ENCODE measurements at places on chromosomes 6 and 20.

DNA sequence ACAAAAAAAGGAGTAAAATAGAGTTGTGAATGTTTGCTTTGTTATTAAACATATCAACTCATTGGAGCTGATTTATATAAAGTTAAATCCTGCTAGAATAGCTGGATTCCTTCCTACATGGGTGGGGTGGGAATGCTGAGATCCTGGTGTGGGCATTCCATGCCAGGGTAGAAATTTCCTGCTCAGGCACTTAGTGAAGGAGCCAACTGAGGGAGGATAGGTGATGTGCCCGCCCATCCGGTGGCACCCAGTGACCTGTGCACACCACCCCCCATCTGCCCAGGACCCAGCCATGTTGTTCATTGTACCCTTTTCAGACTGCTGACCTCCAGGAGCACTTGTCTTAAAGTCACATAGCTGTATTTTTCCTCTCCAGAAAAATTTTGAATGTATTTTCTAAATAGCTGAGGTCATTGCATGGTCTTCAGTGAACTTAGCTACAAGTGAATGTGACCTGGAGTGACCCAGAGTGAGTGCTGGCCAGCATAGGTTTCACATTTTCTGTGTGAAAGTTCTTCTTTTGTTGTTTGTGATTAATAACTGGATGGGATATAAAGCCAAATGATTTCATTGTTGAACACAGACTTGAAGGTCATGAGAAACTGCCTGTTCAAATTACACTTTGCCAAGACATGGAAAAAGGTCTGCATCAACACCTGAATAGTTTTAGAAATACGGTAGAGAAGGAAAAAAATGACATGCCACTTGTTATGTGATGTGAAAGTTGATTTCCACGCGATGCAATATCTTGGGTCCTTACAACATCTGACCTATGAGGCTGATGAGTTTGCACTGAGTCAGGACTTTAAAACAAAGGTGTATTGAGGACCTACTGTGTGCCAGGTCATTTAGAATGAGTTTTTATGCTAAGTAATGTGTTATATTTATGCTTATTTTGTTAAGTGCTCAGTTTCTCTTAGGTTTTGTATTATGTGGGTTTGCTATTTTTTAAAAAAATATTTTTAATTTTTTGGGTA is 77.2 kb downstream of the UTRN start:
- DNase-seq, result no peak

GRCh38 chr6:111808493-111808892 is 64.8 kb downstream of the FYN start:
- DNase-seq, result no peak

DNA sequence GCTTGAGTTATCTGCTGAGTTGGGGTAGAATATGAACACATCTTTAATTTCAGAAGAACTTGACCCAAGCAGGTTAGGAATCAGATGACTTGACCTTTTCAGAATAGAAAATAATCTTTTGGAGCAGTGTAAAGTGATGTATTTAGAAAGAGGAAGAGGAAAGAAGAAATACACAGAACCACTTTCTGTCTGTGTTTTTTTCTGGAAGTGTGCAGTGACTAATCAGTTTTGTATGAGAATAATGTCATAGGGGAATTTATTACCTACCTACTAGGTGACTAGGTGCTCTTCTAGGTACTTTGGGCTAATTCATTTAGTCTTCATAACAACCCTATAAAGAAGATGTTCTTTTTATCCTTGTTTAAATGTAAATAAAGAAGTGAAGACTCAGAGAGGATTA is 3.0 kb downstream of the PPP1R14C start:
- no peak for DNase-seq

- peak; percentile 16 for DNase-seq
These were observed 467.5 kb downstream of the PRKN start for GRCh38 chr6:162260027-162260426.

DNA sequence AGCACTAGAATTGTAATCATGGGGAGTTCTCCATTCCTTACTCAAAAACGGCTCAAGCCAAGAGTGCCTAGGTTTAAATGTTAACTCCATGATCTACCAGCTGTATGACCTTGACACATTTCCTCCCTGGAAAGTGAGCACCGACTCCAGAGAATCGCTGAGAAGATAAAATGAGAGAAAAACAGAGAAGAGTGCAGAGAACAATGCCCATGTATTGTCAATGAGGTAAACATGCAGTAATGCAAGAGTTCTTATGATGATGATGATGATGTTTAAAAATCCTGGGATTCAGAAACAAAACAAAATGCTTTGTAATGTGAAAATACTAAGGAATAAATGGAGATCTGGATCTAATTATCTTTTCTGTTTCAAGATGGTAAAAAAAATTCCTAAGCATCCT is 64.8 kb upstream of the BEND6 start:
- no peak for DNase-seq

DNA sequence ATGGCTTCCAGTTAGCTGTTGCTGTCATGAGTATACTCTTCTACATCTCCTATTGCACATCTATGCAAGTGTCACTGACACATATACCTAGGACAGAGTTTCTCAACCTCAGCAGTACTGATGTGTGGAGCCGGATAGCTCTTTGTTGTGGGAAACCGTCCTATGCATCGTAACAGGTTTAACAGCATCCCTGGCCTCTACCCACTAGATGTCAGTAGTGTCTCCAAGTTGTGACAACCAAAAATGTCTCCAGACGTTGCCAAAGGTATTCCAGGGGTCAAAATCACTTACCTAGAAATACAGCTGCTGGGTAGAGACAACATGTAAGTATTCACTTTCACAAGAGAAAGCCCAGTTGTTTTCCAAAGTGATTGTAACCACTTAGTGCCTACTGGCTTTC is 637.6 kb downstream of the RNF144B start:
- DNase-seq, result no peak

DNA sequence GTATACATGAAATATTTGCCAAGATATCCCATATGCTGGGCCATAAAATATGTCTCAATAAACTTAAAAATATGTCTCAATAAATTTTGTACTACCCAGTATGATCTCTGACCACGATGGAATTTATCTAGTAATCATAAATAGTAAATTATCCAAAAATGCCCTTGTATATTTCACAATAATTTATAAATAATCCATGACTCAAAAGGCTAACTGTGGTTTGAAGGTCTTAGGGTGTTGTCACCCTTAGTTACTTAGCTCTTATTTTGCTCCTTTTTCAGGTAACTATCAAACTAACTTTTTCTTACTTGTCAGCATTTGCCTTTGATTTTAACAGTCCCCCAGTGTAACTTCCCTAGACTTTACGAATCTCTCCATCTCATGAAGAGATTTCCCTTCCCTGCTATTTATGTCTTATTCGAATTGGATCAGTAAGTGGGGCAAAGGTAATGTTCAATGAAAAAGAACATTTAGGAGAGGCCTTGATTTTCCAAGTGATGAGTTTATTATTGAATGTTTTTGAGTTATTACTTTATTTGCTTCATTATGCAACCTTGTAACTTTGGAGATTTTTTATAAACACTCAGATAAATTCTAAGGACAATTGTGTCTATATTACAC is 109.0 kb upstream of the THBS2 start:
- no peak for DNase-seq

DNA sequence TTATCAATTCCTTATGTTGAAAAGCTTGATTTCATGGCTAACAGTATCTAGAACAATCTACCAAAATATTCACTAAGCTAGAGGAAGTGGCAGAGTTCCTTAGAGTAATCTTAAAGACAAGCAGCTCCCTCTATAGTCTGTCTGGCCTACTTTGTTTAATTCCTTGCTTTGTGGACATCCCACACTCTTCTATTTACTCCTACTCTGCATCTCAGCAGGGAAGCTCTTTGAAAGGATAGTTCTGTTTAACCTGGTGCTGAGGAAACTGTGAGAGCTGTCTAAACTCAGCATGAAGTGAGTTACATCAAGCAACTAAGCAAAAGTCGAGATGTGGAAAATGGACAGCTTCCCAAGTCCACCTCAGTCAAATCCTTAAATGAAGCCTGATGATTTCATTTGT is 4.3 kb downstream of the REV3L start:
- no peak for DNase-seq

DNA sequence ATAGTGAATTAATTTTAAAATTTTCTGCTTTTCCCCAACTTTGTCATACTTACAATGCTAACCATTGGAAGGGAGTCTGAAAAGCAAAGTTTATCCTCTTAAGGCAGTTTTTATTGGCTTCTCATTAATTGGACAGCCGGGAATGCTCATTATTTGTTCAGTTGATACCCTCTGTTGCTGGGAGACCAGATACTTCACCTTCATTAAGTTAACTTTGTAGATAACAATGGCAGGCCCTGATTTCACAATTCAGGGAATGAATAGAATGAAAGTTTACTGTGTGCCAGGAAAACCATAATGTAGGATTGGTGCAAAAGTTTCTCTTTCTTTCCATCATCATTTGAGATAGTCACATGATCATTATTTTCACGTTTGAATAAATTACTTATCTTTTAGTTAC is 49.0 kb downstream of the COL19A1 start:
- DNase-seq, result no peak

DNA sequence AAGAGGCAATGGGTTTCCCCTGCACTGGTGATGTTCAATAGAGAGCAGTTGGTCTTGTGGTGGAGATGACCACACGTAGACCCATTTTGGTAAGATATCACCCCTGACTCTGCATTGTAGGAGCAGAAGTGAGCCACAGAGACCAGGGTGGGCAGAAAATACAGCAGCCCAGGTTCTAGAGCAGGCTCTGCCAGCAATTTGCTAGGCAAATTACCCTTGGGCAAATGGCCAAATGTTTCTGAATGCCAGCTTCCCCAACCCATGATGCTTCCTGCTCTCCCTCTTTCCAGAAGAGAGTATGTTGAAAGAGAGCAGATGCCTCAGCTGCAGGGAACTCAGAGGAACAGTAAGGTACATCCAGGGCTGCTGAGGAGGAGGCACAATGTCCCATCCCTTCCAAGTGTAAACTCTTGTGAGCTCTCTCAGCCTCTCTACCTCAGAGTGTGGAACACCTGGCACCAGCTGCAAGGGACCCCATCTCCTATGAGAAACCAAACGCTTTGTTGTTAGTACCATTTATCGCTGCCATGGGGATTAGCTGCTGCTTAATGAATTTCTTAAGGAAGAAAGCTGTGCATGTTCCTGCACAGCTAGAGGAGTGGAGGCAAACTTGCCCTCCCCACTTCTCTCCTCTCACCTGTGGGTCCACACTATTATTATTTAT is 317.5 kb upstream of the MOCS1 start:
- DNase-seq, result no peak

GRCh38 chr20:45965169-45966002 is 6.6 kb downstream of the ZNF335 start:
- DNase-seq, result no peak

GRCh38 chr6:47519279-47519678 is 41.7 kb downstream of the CD2AP start:
- no peak for DNase-seq

DNA sequence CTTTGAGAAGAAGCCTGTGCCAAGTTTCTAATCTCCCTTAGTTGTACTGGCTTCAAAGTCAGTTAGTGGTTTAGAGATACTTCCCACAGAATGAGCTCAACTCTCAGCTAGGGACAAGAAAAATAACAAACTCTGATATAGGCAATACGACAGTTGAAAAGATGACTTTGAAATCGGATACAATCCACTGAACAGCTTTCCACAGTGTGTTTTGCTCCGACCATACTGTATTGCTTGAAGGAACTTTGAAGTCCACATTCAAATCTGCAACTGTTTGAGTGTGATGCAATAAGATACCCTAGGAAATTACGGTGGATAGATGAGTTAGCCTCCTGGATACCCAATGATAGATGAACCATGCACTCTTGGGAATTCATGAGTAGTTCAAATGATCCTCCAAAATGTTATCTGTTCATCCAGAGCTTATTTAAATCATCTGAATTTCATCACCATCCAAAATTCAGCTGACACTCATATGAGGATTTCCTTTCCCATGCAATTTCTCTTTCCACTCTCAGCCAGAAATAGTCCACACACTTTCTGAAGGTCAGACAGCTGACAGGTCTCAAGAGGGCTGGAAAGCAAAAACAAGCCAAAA is 443.8 kb downstream of the HAO1 start:
- no peak for DNase-seq

- DNase-seq, result no peak
These were observed 442.9 kb downstream of the QKI start for GRCh38 chr6:163857421-163857820.

DNA sequence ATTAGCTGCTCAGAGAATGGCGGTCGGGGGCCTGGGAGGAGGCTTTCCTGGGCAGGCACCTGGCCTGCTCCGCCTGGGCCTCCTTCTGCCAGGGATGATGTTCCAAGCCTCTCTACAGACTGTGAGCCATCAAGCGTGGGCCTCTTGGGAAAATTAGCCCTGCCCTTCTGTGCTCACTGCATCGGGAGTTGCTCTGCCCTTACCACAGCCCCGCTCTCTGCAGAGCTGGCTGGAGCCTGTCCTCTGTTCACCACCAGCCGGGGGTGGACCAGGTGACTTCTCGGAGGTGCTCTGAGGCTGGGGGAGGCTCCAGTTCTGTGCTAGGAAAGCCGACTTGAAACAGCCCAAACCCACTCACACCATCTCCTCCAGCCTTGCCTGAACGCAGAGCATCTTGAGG is 24.2 kb downstream of the MDGA1 start:
- DNase-seq, result no peak

DNA sequence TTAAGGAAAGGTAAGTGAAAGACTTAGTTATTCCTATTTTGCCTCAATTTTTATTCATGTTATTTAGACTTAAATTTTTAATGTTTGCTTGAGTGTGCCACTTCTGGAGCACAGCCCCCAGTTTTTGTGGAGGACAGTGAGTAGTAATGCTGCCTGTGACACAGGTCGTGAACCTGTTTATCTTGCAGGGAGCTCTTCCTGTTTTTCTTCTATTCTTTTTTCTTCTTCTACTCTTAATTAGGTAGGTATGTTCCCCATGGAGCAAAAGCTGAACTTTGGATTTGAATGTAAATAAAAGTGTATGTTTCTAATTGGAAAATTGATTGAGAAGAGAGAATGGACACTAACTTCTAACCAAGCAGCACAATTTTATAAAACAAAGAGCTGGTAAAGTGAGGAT is 12.3 kb downstream of the SMPDL3A start:
- DNase-seq, result no peak

DNA sequence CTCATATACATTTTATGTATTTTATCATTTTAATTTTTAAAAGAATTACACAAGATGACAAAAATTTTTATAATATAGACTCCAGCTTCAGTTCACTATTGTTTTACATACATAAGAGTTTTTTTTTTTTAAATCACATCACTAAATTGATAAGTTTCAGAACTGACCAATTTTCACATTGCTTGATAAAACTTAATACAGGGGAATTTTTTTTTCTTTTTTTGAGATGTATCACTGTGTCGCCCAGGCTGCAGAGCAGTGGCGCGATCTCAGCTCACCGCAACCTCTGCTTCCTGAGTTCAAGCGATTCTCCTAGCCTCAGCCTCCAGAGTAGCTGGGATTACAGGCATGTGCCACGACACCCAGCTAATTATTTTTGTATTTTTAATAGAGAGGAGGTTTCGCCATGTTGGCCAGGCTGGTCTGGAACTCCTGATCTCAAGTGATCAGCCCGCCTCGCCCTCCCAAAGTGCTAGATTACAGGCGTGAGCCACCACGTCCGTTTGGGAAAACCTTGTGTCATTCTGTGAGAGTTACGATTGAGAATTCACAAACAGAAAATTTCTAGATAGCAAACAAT is 36.6 kb upstream of the BTN3A2 start:
- no peak for DNase-seq
